ENCODE measurements at places on chromosomes 7 and 10.

DNA sequence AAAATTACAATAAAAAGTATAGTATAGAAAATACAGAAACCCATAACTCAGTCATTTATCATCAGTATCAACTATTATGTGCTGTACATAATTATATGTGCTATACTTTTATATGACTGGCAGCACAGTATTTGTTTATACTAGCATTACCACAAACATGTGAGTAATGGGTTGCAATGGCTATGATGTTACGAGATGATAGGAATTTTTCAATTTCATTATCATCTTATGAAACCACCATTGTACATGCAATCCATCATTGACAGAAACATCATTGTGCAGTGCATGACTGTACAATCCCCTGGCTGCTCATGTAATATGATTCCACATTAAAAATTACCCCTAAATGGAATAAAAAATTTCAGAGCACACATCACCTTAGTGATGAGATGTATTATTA lies 55.7 kb upstream of the TMEM229A start:
- DNase-seq, result no peak

- no peak for DNase-seq
Measured at GRCh38 chr7:3616306-3616705, 315.3 kb downstream of the SDK1 start.

DNA sequence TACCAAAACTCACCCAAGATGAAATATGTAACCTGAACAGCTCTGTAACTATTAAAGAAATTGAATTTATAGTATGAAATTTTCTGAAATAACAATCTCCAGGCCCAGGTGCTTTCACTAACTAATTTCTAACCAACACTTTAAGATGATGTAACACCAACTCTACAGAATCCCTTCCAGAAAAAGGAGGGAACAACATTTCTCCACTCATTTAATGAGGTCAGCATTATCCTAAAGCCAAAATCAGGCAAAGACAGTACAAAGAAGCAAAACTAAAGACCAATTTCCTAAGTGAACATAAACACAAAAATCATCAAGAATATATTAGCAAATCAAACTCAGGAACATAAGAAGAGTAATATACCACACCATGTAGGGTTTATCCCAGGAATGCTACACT lies 65.5 kb downstream of the KMT2C start:
- no peak for DNase-seq

DNA sequence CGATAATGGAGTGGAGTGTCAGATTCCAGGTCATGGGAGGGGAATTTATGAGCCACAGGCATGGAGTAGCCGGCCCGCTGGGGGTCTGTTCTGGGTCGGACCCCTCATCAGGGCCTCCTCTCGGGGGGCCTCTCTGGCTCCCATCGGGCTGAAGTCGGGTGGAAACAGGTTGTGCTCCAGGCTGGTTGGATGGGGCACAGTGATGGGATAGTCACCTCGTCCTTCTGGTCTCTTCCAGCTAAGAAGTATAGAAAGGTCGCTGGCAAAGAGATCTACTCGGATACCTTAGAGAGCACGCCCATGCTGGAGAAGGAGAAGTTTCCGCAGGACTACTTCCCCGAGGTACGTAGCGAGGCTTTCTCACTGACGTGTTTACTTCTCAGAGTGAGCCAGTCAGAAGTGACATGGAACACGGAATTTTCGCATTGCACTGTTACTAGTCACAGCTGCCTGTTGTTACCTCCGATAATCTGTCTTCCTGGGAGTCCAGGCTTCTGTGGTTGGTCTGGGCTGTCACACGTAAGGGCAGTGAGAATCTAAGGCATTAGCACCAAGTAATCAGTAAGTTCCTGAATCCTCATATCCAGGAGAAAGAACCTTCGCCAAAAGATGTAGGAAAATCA lies 88.3 kb downstream of the NKX6-2 start:
- no peak for DNase-seq

- no peak for DNase-seq
Measured at GRCh38 chr10:104098358-104098925, 12.8 kb upstream of the COL17A1 start.

- no peak for DNase-seq
Measured at GRCh38 chr7:81768951-81769778, 682 bp downstream of the HGF start.

- no peak for DNase-seq
Measured at GRCh38 chr7:130048906-130049305, 2.3 kb downstream of the ZC3HC1 start.

DNA sequence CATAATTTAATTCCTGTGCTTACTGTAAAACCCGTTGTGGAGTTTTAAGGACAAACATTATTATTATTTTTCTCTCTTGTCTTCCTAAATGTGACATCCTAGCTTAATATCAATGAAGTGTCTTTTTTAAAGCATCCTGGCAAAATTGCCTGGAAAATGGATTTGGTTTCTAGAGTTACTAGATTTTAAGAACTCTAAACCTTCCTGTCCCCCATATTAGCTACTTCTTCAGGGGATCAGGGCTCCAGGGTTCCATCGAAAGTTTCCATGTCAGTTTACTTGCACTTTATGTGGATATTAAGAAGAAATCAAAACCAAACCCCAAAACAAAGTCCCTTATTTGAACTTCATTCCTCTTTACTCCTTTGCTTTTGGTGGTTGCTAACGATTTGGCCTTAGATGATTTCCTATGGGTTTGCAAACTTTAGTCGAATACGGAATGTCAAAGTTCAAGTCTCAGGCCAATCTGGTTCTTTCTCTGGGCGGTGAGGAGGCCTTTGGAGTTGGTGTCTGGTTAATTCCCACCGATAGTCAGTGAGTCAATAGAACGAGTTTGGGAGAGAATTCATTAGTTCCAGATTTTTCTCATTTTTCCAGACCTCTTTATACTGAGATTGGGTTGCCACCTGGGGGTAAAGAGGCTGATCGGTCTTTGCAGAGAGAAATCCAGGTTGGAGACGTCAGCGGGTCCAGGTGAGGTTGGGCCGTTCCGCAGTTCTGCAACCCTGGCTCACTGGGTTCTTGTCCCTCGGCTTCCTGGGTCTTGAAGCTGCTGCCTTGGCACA lies 1.1 kb downstream of the CUX1 start:
- no peak for DNase-seq

GRCh38 chr10:391305-391704 lies 256.1 kb downstream of the ZMYND11 start:
- no peak for DNase-seq

- DNase-seq, result no peak
Measured at GRCh38 chr10:128440513-128441160, 314.4 kb upstream of the MKI67 start.

All from stimulated activated CD4-positive, alpha-beta T cell treated with anti-CD3 and anti-CD28 coated beads, Interleukin-15, amount 100 ng/mL, for 1 hour (primary cell).